Glomerular endothelial cell (primary cell): ENCODE measurements at places on chromosomes 7 and 10.

- no peak for DNase-seq
These were observed 17.8 kb downstream of the TMEM209 start for GRCh38 chr7:130187360-130187759.

GRCh38 chr7:17787257-17787656 lies 153.0 kb downstream of the SNX13 start:
- DNase-seq = no peak

DNA sequence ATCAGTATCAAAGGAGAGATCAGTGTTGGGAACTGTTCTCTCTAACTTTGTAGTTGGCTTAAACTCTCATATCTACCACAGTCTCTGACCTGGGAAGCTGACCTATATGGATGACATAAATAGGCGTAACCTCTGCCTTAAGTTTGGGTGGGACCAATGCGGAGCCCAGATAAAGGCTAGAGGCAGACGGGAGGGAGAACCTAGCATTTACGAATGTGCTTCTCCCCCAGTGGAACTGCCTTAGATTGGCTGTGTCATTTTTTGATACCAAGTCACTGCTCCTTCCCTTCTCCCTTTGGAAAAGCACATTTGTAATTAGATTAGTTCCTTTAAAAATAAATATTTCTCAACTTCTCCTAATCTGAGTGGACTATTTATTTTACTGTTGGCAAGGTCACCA lies 23.7 kb upstream of the LRRN3 start:
- no peak for DNase-seq

DNA sequence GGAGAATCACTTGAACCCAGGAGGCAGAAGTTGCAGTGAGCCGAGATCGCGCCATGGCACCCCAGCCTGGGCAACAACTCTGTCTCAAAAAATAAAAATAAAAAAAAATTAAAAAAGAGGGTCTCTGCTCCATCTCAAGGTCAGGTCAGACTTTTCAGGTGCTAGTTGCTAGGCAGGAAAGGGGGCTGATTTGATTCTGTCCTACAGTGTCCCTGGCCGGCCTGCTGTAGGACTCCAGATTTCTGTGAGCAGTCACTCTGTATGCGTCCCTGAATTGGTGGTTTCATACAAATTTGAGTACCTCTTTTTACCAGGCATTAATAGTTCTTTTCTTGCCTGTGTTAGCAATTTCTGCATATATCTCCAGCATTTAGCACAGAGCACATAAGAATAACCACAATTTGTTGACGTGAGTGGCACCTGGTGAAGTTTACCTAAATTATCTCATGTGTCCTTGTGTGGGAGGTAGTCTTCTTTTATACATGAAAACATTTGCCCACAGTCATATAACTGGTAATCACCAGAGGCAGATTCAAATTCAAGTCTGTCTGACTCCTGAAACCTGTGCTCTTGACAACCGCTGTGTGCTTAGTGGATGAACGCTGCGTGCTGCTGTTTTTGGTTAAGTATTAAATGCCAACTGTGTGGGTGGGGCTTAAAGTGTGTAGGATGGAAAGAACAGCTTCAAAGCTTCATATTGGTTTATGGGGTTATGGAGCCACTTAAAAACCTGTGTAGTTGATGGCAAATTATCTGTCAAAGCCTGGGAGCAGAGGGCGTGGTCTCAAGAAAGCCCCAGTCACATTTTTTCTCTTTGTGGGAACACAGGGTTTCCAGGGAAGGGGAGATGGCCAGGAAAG lies 3.2 kb upstream of the ZNF775 start:
- no peak for DNase-seq

DNA sequence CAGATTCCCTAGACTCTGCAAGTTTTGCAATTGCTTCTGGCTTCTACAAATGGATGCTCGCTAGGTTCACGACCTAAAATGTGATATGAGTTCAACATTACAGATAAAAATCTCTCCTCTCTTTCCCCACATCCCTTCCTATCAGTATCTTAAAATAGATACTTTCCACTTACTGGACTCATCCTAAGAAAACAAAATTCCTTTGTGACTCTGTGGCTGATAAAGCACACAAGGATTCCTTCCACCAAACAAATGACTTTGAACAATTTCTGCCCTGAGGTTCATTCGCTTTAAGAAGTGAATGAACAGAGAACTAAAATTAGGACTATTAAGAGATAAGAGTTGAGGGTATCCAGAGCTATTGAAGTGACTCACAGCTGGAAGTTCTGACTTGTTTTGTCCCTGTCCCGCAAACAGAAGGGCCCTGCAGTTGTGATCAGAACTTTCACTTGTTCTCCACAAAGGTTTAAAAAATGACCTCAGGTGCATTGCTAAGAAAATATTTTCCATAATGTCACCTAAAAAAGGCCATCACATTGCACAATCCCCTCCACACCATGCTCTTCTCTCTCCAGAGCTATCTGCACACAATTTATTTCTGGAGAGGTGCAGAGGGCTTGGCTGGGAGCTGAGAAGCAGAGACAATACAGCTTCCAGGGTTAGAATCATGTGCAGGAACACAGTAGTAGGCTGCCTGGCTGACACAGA lies 96.1 kb downstream of the PIP4K2A start:
- DNase-seq = no peak

GRCh38 chr10:72407471-72407870 lies 52.8 kb upstream of the DNAJB12 start:
- DNase-seq = no peak

- no peak for DNase-seq
These were observed 35.8 kb upstream of the HECW1 start for GRCh38 chr7:43076606-43077005.

DNA sequence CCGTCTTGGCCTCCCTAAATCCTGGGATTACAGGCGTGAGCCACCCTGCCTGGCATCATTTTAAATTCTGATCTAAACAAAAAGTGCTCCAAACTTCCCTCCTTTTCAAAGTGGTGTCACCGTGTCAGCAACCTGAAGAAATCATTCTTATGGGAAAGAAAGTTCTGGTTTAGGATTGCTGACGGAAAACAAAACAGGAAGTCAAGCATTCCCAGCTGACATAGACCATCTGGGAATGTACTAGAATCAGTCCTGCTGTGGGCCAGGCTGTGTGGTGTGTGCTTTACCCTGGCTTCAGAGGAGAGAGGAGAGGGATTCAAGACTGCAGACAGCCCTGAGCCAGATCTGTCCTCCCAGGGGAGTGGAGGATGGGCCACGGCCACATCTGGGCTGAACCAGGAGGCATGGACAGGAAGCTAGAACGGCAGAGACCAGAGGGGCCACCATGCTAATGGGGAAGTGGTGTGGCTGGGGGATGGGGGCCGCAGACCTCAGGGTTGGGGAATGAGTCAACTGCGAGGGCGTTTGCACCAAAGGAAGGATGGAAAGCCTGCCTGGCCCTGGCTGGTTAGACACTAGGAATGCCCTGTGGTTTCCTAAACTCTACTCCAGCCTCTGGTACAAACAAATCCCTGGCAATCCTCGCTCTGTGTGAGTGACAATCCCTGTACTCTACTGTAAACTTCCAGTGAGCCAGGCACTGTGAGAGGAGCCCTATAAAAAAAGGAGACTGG lies 16.7 kb upstream of the CLIP2 start:
- DNase-seq = peak; percentile 65

GRCh38 chr10:95742485-95742884 lies 13.5 kb upstream of the ENTPD1 start:
- DNase-seq = no peak
